Activated B cell treated with CpG ODN at 0.5 μM for 24 hours (primary cell): ENCODE measurements at places on chromosomes 2 and 18.

DNA sequence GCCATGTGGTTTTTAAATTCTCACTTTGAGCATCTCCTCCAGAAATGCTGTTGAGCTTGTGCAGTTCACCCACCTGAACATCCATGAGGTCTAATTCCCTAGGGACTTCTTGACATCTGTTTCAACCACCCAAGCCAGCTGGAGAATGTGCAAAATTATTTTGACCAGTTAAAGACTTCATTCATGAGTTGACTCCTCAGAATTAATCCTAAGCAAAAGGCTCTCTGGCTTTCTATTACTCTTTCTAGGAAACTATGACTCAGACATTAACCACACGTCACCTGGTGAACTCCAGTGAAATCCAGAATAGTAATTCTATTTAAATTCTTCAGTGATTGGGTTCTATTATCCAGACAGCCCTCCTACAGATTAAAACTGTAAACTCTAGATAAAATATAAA lies 247.5 kb downstream of the NBAS start:
- DNase-seq = no peak

- no peak for DNase-seq
Measured at GRCh38 chr18:44123743-44124142, 556.9 kb upstream of the SETBP1 start.

DNA sequence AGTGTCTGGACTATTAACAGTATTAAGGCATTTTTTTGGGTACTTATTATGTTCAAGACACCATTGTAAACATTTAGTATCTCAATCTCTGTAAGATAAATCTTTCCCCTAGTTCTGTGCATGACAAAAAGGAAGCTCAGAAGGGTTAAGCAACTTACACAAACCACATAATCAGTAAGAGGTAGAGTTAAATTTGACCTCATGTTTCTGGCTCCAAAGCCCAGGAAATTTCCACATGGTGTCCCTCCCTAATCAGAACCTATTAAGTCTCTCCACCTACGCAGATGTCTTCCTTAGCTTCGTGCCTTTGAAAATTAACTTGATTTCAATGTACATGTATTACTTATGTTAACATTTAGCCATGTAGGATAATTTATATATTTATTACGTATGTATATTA lies 2.0 kb downstream of the MFSD6 start:
- DNase-seq = no peak

DNA sequence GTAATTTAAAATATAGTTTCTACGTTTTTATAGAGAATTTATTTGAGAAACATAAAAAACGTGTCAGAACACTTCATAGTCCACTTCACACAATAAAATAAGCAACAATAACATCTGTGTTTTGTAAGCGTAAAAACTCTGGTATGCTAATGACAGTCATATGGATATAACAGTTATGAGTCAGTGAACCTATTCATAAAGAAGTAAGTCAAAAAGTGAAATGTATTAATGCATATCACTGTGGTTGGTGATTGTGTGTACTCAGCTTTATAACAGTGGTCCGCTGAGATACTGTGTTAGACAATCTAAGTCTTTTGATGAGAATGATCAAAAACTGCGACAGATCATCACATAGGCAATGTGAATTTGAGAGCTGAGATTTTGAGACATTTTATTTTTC lies 153.2 kb downstream of the WDR7 start:
- no peak for DNase-seq

- no peak for DNase-seq
Measured at GRCh38 chr18:27184115-27185024, 738 bp downstream of the CHST9 start.

GRCh38 chr2:78077633-78078032 lies 555.5 kb upstream of the LRRTM4 start:
- no peak for DNase-seq

DNA sequence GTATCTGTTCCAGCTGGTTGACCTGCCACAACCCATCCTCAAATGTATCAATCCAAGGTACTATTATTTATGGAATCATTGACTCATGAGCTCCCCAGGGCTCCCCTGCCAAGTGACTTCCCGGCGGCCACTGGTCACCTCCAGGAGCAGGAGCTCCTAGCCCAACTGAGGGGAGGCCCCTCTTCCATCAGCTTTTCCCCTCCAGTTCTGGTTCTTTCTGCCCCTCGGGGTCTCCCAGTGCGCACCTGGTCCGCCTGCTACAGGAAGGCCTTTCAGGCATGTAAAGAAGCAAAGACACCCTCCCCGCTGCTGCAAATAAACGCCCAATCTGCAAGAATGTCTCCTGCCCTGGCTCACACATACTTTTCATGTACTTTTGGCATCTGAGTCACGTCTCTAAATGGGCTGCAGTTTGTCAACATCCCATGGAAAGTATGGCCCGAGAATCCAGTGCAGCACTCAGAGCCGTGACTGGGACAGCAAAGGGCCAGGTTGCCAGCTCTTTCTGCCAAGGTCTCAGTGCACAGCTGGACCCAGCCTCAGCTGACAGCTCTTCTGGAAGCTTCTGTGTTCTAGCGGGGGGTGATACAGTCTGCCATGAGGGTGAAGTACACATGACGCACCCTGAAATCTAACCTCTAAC lies 41.4 kb downstream of the KLHL29 start:
- DNase-seq = no peak

DNA sequence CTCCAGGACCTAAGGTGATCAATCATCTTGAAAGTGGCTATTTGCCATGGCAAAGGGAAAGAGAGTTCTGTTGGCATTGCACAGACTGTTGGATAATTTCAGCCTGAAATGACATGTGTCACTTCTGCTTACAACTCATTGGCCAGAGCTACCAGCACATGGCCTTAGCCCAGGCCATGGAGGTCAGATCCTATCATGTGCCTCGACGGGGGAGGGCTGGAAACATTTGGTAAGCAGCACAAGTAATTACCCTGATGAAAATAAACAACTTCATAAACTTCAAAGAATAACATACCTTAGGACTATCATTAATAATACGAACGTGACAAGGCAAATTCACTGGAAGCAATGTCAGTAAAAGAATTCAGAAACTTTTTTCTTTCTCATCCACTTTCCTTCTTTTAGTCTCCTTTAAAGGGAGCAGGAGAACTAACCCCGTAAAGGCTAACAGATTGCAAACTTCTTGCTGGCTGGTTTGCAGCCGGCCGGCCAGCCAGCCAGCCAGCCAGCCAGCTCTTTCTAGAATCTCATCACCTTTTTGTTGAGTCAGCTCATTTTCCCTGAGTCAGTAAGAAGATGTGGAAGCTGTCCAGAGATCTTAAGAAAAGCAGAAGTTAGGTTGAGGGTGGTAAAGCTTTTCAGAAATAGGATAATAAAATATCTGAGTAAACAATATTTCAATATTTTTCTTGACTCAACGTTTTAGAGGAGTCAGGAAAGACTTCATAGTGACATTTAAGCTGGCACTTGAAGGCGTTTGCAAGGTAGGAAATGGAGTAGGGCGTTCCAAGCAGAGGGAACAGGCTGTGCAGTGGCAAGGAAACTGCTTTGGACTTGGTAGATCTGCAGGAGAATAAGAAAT lies 31.9 kb downstream of the CNRIP1 start:
- DNase-seq = no peak

GRCh38 chr2:219408631-219409030 lies 9.5 kb upstream of the DES start:
- DNase-seq = no peak

- DNase-seq = no peak
Measured at GRCh38 chr2:86358957-86359356, 21.5 kb upstream of the REEP1 start.

DNA sequence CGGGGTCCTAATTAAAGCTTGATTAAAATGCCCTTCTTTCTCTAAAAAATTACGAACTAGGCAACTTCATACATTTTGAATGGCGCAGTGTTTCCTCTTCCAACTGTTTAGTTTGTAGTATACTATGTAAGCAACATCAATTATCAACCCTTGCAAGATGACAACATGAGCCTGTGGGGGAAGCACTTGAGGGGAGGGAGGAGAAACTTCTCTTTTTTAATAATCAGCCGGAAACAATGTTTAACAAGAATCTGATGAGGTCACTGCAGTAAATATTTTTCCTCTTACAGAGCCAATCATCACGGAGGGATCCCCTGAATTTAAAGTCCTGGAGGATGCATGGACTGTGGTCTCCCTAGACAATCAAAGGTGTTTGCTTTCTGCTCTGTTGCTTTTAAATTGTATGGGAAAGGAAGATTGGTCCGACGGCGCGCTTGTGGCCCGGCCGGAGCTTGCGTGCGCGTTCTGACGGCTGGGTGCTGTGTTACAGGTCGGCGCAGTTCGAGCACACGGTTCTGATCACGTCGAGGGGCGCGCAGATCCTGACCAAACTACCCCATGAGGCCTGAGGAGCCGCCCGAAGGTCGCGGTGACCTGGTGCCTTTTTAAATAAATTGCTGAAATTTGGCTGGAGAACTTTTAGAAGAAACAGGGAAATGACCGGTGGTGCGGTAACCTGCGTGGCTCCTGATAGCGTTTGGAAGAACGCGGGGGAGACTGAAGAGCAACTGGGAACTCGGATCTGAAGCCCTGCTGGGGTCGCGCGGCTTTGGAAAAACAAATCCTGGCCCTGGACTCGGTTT lies 5.3 kb upstream of the DLX1 start:
- no peak for DNase-seq

DNA sequence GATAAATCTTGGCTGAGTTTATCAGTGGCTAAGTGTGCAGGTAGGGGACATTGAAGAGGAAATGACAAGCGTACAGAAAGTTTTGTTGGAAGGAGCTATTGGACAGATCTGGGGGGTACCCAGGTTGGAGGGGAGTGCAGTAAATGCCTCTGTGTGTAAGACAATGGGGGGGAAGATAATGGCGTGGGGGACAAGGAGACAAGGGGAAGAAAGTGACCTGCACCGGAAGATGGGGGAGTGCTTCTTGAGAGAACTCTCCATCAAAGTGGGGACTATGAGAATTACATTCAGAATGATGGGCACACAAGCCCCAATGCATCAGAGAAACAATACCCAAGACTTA lies 190.0 kb downstream of the ALPK2 start:
- no peak for DNase-seq

DNA sequence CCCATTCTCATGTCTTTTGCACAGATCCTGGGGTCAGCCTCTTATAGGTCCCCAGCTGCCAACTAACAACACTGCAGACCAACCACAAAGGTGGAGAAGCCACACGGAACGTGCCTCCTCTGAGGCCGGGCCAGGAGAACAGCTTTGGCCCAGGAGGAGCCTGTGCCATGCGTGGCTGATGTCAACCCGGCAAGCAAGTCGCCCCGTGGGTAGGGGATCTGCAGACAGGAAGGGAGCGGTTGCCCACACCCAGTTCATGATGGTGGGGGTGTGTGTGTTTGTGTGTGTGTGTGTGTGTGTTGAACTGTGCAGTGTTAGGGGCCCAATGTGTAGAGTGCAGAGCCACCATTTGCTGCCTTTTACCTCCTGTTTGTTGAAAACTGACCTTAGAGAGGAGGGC lies 2.4 kb upstream of the CLEC4F start:
- no peak for DNase-seq

GRCh38 chr2:69563021-69563420 lies 80.5 kb downstream of the AAK1 start:
- DNase-seq = no peak

- no peak for DNase-seq
Measured at GRCh38 chr2:49788300-49788699, 634.0 kb upstream of the FSHR start.

DNA sequence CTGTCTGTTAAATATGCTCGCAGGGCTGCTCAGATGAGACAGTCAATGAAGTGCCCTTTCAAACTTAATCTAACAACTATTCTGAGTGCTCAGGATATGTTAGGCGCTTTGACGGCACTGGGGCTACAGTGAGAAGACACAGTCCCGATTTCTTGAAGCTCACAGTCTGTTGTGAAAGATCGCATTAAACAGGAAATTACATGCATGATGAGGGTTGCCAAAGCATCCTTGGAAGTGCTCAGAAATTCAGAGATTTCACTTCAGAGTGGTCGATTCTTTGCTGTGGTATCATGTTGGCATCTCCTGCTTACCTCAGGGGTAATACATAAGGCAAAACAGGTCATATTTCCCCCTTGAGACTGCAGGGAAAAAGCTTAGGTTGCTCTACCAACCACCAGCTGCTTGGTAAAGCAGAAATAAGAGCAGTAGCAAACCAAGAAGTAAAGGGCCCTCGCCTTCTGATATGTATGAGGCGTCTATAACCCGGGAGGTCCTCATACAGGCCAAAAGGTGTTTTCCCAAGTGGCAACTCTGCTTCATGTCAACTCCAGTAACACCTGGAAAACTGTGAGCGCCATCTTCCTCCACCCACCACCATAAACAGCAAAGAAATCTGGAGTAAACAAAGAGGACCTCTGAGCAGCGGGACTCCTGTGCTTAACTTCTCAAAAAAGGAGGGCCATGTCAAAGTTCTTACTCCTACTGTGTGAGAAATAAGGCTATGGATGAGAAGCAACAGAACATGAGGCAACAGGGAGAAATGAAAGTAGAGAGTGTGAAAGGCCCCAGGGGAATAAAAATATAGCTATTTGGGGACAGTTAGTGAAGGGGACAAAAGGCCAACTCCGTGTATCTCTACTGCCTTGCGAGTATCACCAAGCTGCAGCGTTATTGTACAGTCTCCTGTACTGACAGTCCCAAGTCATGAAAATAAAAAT lies 79.3 kb downstream of the CLHC1 start:
- DNase-seq = no peak

DNA sequence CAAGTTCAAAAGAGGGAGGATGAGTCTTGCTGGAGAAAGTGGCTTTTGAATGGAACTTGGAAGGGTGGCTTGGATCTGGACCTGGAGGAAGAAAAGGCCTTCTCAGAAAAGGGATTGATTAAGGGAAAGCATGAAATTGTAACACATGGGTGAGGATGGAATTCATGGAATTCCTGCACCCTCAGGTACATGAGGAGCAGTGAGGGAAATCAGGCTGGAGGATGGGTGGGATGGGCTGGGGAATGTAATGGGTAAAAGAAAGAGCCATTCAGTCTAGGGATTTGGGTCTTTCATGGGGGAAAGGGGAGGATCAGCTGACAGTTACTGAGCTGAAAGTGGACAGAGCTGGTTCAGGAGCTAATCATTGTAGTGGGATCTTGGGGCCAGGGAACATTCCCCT lies 51.2 kb upstream of the HAAO start:
- DNase-seq = no peak

DNA sequence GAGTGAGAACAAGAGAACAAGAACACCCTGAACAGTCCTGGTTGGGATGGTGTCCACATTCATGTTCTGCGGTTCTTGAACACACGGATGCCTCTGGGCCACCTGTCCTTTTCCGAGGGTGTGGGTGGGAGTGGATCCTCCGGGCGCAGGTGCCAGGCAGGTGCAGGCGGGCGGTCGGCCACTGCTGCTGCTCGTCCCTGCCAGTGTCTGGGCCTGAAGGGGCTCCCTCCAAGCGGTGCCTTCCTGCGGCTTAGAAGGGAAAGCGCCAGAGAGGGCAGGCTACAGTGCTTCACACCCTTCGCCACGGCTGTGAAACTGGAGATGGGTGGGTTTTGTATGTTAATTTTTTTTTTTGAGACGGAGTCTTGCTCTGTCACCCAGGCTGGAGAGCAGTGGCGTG lies 8.0 kb upstream of the D2HGDH start:
- no peak for DNase-seq

GRCh38 chr18:79380816-79381806 lies 14.6 kb upstream of the NFATC1 start:
- DNase-seq = peak; percentile 70

DNA sequence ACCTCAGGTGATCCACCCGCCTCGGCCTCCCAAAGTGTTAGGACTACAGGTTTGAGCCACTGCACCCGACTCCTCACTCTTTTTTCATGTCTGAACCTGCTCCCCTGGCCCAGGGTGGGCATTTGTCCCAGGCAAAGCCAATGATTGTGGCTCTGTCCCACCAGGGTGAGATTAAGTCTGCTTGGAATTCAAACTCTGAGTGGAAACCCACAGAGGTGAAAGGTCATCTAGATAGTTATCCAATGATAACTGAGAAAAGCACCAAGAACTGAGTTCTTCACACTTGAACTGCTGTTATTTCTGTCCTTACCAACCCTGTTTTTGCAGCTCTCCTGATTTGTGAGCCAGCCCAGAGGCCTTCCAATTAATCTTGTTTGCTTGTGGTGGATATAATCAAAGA lies 62.4 kb upstream of the ACVR1 start:
- DNase-seq = no peak
